ENCODE measurements at places on chromosomes 12 and 14.

- DNase-seq: no peak
Measured at GRCh38 chr12:127174881-127175280, 1092.1 kb upstream of the TMEM132C start.

DNA sequence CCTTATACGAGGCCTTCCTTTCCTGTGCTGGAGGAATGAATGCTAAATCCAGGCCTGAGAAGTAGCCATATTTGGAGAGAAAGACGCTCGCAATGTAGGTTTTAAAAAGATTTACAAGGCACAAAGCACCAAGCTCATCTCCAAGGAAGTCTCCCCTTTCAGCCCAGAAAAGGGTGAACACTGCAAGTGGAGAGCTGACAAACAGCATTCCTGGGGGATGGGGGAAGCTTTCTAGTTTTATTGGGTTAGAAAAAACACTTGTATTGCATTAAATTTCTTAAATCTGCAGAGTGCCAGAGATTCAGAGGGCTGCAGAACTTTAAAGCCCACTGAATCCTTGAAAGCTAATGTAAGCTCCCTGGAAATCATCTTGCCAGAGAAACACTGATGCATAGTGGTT is 34.6 kb downstream of the CCDC60 start:
- no peak for DNase-seq

GRCh38 chr12:12807970-12808702 is 5.0 kb upstream of the DDX47 start:
- no peak for DNase-seq

DNA sequence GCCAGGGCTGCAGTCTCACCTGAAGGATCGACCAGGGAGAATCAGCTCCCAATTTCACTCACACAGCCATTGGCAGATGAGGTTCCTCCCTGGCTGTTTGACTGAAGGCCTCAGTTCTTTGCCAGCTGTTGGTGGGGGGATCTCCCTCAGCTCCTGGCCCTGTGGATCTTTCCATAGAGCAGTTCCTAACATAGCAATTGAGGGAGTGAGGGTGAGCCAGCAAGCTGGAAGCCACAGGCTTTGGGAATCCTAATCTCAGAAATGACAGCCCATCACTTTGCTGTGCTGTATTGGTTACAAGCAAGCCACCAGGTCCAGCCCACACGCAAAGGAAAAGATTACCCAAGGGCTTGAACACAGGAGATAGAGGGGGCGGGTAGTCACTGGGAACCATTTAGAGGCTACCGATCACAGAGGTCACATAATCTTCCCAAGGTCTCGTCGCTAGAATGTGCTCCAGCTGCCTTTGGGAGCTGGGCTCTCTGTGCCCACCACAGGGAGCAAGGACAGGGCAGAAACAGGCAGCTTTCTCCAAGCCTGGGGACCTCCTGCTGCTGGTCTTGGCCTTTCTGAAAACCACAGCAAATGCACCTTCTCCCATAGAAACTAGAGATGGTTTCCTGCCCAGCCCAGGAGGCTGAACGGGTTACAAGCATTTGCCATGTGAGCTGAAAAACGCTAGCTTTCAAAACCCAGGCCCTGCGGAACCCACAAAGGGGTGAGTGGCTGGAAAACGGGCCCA is 4.6 kb upstream of the OTUB2 start:
- no peak for DNase-seq

DNA sequence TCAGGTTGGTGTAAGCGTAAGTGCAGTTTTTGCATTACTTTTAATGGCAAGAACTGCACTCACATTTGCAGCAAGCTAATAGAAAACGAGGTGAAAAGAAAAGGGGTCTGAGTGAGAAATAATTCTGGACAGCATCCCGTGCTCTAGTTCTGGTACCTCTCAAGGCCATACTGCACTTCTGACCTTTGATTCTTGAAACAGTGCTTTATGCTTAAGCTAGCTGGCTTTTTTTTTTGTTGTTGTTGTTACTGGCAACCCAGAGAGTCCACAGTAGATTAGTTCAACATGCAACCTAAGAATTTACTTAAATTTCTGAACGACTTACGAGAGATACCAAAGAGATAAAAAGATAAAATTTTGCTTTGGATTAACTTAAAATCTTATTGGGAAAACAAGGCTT is 75.2 kb upstream of the PRKD1 start:
- no peak for DNase-seq

GRCh38 chr14:100076606-100077005 is 11.4 kb downstream of the EVL start:
- no peak for DNase-seq

- no peak for DNase-seq
Measured at GRCh38 chr14:51294951-51295525, 55.0 kb downstream of the TMX1 start.

DNA sequence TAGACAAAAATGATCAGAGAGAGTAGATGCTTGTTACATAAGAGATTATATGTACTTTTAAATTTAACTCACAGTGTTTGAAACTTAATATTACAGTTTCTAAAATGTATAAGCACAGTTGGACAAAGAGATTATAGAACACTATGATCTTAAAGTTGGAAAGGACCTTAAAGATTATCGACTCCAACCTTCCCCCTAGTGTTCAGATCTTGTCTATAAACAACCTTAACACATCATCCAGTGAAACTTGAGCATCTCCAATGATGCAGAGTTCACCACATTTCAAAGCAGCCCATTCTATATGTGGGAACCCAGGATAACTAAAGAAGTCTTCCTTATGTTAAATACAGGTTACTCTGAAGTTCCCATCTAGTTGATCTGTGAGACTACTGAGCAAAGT is 480.8 kb downstream of the RMST start:
- DNase-seq: no peak

DNA sequence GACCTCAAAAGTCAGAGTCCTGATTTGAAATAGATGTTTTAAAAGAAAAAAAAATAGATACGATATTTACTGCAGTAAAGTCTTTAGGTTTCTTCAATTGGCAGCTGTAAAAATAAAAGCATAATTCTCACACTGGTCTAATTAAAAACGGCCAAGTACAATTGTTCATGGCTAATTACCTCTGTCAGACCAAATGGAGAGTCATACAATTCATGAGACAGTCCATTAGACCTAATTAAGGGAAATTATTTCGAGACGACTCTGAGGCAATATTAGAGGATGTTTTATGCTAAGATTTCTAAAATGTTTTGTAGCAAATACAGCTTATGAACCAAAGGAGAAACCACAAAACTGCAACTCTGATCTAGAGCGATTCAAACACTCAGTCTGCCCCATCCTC is 131.3 kb downstream of the PHLDA1 start:
- no peak for DNase-seq

DNA sequence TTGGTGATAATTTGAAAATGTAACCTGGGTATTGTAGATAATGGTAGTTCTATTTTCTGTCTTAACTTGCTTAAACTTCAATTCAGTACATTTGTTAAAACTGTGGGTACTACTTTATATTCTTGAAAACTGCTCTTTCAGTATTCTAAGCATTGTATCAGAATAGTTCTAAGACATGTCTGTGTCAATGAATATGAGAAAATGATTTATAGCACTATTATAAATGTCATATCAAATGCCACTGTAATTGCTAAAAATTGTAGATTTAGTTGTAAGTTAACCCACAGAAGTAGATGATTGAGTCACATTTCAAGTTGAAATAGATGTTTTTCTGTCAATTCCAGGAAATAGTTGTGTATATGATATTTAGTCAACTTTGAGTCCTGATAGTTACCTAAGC is 2.4 kb downstream of the NAA30 start:
- DNase-seq: no peak

DNA sequence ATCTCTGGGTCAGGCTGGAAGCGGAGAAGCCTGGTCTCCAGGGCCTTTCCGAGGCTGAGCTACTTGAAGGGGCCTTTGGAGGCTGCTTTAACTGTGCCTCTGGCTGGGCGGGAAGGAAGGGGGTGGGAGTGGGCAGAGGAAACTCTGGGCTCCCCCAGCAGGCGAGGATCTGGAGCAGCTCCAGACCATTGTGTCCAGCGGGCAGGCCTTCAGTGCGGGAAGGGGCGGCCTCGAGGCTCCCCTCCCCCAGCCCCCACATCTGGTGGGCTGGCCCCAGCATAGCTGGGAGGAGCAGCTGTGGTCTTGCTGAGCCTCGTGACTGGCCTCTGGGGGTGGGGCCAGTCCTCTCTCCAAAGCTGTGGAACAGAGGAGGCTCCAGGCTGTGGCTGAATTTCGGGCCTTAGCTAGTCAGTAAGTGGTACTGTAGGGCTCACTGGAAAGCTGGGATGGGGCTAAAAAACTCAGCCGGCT is 3.4 kb downstream of the TAMALIN start:
- DNase-seq: peak; percentile 90

GRCh38 chr12:42216737-42217136 is 21.3 kb downstream of the YAF2 start:
- no peak for DNase-seq

GRCh38 chr14:55752580-55753390 is 172.8 kb downstream of the KTN1 start:
- DNase-seq: no peak

DNA sequence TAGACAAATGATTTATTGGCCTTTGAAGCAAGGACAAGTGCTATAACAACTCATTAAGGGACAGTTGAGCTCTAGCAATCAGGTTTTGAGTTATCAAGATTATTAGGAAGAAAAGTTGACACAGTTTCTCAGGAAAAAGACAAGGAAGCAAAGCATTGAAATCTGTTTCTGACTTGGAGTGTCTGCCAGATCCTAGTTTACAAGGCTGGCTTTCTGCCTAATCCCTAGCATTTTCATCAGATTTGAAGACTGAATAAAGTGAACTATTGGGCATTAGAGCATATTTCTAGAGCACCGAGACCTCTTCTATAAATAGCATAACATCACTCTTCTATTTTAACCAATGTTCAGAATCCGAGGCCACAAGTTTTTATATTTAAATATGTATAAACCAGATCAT is 7.0 kb downstream of the SYT1 start:
- DNase-seq: no peak

Data from head of caudate nucleus (tissue), 42 donors.